ENCODE measurements at places on chromosomes 12 and 14. TPM values are rescaled to one million over a fixed set of nuclear protein-coding genes. Genes with fewer than 3 reads are reported as not detected.

DNA sequence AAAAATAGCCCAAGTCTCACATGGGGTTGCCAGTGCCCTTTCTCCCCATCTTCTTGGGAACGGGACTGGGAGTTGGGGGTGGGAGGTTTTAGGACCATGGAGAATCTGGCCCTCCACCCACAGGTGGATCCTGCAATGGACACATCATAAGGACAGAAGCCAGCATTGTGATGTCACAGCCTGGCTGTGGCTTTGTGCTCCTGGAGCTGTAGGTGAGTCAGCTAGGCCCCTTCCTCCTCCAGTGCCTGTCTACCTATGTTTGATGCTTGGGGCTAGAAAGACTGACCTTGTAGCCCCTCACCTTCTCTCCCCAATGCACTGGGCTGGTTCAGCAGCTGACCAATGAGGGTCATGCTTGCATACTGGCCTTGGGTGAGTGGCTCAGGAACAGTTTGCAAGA, at the start of gene CCDC197:
CCDC197 (plus strand) TSS at position 220 of the 400 bp plus-strand sequence. CDS start 831 bp downstream, outside the sequence.
- DNase-seq: no peak

GPRC5A gene
- 0.25 TPM for total RNA-seq

GRCh38 chr12:105409279-105409678, 78.8 kb downstream of the C12orf75 start:
- no peak for DNase-seq

DNA sequence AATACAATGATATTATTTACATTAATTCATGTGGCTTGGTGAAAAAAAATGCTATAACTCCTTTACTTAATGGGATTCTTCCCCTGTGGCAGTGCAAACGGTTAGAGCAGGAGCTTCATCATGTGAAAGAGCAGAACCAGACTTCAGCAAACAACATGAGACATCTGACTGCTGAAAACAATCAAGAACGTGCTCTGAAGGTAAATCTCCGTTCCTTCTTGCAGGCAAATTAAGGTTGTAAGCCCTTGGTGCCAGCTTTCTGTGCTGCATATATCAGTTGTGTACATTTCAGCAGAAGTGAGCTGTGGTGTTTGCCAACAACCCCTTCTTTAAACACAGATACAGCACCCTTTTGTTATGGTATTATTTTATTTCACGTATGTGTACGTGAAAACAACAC, 171.7 kb downstream of the MIPOL1 start:
- no peak for DNase-seq
